ENCODE measurements at places on chromosomes 6 and 20.

DNA sequence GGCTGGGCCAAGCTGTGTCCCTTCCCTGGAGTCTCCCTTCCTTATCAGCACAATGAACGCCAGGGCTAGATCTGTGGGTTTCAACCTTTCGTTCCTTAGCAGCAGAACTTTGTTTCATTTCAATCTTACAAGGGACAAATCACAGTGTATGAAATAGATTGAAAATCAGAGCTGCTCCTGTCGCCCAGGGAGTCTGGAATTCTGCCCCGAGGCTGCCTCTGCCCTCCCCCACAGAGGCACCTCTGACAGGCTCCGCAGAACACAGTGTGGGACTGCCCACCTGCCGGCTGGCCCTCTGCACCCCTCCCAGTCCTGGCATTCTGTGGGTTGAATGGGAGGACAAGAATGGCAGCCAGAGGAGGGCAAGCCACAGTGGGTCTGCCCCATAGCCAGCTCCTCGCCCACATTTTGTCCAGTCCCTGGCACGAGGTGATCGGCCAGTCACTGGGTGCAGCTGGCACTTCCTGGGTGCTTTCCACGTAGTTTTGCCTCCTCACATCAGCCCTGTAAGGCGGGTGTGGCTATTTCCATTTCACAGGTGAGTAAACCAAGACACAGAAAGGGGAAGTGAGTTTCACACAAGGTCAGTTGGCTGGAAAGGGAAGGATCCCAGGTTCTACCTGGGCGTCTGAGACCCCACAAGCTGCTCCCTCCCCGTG is 26.1 kb downstream of the MANBAL start:
- no peak for DNase-seq

DNA sequence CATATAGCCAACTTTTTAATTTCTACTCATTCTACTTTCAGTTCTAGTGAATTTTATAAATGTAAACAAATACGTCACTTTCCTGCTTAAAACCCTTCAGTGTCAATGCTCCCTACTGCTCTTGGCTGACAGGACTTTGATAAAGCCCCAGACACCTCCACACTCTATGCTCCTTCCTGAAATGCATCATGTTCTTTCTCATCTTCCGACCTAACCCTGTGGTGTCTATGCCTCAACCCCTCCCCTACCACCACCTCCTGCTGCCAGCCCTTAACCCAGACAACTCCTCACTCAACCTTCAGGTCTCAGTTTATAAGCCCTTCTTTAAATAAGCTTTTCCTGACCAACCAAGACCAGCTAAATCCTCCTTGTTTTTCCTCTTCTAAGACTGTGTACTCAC is 19.1 kb downstream of the TLDC2 start:
- DNase-seq: no peak

DNA sequence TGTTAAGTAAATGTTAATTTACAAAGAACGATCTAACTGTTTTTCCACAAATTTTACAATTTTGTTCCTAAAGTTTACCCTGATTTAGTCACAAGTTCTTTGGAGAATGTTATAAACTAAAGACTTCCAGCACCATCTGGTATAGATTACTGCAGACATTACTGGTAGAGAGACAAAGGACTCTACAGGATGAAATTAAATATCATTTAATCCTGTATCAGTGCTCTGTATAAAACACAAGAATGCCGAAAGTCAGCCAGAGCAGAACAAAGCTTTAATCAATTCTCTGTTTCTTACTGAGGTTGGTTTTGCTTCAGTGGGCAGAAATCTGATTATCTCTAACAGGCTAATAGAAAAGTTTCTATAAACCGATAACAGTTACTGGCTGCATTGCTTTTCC is 763.6 kb downstream of the TENT5A start:
- DNase-seq: no peak

GRCh38 chr20:20369250-20370093 is 1.6 kb downstream of the INSM1 start:
- DNase-seq: no peak

DNA sequence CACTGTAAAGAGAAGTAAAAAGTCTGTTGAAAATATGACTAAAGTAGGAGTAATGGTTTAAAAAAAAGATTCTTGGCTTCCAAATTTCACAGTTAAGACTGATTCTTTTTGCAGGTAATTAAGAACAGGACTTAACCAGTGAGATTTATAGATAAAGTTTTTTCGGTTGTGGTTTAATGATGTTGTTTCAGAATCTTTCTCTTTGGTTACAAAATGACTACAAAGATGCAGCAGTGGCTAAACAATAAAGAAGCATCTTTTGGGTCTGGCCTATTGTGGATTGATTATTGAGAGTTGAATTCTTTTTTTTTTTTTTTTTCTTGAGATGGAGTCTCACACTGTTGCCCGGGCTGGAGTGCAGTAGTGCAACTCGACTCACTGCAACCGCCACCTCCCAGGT is 109.7 kb downstream of the AKAP7 start:
- DNase-seq: no peak

- no peak for DNase-seq
Observed at GRCh38 chr6:4817551-4817950, 41.3 kb downstream of the CDYL start.

- peak; percentile 18 for DNase-seq
Observed at GRCh38 chr20:38106461-38106860, 58.6 kb downstream of the TGM2 start.

DNA sequence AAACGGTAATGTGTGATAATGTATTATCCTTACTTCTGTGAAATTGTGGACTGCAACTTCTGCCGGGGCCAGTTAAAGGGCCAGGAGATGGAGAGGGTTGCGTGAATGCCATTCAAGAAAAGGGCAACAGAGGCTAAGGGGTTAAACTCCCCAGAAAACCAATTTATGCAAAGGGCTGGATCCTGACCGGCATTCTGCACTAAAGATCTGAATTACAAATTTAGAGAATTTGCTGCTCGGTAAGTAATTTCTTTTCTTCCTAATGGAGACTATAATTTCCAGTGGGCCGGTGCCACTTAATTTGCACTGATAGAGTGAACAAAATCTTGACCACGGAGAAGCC is 130.1 kb downstream of the BCAS1 start:
- DNase-seq: no peak

- no peak for DNase-seq
Observed at GRCh38 chr6:20751293-20751935, 217.2 kb downstream of the CDKAL1 start.

GRCh38 chr6:14117158-14118090 is at the start of gene CD83:
Gene CD83 (plus strand): TSS chr6:14117772. CDS start chr6:14117812, 40 bp downstream.
- DNase-seq: peak; percentile 82

DNA sequence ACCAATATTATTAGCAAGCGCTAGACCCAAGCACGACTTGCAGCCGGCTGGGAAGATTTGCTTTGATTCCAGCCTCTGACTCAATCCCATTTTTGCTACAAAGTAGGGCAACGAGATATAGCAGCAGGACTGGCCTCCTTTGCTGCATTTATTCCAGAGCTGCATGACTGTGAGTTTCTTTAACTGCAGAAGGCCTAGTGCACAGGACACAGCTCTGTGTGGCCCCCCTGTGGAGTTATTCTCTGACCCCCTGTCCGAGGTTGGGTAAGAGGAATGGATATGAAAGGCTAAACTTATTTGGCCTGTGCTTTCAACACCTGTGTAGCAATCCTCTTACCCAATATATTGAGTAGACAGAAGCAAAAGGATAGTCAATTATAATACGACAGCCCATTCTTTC is 133.3 kb upstream of the SPTLC3 start:
- peak; percentile 53 for DNase-seq

GRCh38 chr6:9332241-9332780 is 897.0 kb upstream of the SLC35B3 start:
- DNase-seq: no peak

GRCh38 chr6:5905431-5906339 is 101.0 kb downstream of the NRN1 start:
- DNase-seq: no peak

- DNase-seq: no peak
Observed at GRCh38 chr20:14777591-14777990, 440.2 kb upstream of the FLRT3 start.

DNA sequence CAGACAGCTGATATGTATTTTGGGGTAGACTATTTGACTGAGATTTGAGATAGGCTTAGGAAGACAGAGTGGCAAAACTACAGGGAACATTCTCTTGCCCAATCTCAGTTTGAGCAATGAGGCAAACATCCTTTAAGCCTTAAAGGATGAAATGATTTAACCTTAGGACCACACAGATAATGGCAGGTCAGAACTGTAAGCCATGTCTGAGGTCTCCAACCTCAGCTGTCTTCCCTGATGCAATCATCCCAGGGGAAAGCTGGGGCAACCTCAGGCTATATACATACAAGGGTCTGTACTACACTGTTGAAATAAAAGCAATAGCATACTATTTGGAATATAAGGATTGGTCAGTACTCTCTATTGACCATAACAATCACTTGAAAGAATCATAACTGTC is 83.8 kb upstream of the NUP153 start:
- DNase-seq: no peak

GRCh38 chr6:108739496-108740330 is 108.5 kb upstream of the ARMC2 start:
- DNase-seq: no peak

DNA sequence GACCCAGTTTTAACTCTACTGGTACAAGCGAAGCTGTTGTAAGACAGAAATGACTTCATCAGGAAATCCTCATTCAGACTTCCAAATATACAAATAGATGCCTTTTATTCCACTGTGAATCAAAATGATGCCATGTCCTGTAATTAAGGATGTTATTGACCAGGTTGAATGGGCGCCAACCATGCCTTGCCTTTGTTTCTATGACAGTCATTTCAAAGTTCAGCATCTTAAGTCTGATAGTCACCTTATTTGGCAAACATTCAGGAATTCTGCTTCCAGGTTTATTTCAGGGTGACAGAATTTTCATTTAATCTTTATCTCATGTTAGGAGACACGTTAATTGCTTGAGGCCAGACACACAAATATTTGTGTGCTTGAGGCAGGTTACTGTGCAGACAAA is 592.8 kb upstream of the JAG1 start:
- no peak for DNase-seq

All from left lobe of liver (tissue), 2 donors.